ENCODE measurements at places on chromosomes 1 and 21.

DNA sequence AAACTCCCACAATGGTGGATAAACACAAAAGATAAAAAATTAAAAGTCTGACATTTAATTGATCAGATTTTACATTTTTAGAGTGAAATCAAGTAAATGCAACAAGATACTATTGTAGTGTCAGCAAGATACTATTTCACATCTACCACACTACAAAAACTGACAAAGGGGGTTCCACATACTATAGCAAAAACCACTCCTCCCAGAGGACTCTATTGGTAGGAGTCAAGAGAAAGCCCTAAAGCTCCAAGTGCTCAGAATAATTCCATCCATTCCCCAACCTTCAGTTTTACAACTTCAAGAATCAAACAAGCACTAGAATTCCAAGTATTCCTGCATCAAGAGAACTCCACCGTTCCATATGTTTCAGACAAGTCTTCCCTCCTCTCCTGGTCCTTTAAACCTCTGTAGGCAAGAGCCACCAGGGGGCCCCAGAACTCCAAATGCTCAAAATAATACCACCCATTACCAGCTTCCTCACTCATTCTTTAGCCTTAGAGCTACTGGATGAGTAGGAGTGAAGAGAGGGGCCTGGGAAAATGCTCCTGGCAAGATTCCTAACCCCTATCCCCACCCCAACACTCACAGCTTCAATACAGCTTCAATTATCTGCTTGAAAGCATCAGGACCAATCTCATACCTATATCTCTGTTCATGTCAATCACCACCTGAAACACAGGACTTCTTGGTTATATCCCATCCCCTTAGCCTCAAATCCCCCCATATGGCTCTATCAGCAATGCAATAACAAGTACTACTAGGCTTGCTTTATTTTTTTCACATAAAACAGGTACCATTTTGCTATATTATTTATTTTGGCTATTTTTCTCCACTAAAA is 9.9 kb downstream of the TOR1AIP2 start:
- peak; percentile 73 for DNase-seq

DNA sequence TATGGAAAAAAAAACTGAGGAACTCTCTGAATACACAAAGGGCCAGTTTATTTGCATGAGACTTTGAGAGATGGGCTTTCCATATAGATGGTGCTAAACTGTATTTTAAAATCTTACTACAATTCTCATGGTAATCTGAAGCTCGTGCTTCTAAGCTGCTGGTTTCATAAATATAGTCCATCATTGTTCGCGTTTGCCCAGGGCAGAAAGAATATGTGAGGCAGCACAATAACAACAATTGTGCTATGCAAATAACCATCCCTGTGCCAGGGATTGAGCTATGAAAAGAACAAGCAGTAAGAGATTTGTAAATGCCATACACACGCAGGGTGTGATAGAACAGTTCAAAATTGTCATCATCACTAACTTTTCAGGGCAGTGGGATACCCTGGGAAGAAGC is 4.9 kb upstream of the EPS15 start:
- no peak for DNase-seq

DNA sequence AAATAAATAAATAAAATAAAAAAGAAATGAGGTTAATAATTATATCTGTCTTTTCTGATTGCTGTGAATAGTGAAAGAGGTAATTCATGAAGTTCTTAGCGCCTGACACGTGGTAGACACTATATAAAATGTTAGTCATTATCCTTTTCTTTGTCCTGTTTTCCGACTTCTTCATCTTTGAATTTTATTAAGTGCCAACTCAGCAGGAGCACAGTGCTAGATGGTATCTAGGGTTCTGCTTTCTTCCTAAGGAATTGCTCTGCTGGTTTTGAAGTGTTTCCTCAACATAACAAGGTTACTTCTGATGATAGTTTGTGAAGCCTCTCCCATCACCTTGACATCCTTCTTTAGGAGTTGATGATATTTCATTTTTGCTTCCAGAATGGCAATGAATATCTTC is 227.0 kb downstream of the DNM3 start:
- DNase-seq = no peak

DNA sequence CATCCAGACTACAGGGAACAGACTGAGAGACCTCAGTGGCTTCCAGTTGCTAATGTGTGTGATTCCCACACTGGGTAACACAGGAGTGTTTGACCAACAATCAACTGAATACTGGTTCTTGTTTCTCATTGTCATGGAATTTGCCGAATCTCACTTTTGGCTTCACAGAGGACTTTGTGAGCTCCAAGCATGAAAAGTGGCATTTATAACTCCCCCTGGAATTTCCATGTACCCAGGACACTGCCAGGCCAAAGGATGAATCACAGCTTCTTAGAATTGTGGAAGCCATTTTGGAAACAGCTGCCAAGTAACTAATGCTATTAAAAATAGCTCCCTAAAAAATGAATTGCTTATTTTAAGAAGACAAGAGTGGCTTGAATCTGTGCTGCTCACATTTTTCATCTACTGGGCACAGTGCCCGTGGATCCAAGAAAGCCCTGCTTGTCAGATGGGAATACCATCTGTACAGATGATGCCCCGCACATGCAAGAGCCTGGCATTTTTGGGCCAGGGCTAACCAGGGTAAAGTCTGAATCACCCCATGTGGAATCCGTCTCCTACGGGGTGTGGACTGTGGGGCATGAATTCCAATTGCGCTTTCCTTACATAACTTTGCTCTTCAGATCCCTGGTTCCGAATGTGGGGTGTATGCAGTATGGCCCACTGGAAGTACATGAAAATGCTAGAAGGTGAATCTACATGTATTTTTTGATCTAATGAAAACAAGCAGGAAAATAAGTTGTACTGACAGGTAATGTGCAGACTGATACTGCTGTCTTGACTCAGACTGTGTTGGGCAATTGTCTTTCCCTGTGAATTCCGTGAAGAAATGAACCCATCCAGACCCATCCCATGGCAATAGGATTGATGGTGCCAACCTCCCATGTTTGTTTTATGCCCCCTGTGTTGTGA is 487.3 kb downstream of the SIPA1L2 start:
- DNase-seq = no peak

DNA sequence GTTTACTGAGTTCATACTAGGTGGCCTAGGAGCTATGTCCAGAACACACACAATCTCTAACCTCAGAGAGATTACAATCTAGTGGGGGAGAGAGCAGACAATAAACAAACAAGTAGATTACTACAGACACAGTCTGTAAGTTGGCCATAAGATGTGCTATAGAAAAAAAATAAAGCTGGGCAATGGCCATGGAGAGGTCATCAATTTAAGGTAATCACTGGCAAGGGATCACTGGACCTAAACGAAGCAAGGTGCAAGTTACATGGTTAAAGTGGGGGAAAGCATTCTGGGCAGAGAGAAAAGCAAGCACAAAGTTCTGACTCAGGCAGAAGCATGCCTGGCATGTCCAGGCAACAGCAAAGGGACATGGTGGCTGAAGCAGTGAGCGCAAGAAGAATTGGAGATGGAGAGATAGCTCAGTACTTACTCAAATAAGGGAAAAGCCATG is 147.0 kb downstream of the RERE start:
- DNase-seq = no peak

GRCh38 chr1:160353223-160353622 is 10.0 kb downstream of the NCSTN start:
- DNase-seq = no peak

DNA sequence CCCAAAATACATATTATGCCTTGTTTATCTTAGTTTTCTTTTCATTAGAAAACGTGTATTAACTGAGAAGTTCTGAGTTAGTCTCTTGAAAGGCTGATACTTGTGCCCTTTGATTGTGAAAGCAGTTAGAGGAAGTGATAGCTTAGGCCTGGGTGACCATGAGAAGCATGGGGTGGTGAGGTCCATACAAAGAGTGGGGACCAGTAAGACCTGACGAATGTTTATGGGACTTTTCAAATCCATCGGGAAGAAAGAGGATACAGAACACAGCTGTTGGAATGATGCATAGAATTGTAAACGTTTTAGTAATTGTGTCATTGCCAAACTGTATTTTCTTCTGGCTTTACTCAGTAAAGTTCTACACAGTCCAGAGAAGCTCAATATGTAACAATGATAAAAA is 259.8 kb downstream of the LMO4 start:
- DNase-seq = no peak

GRCh38 chr1:12046749-12047119 is 16.4 kb upstream of the TNFRSF8 start:
- DNase-seq = no peak

DNA sequence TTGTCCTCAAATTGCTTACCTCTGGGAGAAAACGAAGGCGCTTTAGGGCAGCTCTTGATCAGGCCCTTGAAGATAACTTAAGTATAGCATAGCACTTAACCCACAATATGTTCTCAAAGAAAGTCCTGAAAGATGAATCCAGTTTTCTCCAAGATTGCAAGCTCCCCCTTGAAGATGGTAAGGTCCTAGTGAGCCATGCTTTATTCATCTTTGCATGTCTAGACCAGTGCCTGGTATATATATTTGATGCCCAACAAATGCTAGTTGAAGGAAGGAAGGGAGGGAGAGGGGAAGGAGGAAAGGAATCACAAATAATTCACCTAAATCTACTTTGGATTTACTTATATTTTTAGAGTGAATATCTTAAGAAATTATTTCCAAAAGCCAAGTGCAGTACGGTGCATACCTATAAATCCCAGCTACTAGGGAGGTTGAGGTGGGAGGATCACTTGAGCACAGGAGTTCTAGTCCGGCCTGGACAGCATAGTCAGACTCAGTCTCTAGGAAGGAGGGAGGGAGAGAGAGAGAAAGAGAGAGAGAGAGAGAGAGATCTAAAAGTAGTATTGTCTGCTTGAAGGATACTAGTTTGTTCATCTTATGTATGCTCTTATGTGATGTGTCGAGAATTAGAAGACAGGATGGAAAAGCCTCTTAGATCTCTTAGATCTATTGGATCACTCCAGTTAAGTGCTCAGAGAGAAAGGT is 25.0 kb downstream of the PBX1 start:
- DNase-seq = no peak

DNA sequence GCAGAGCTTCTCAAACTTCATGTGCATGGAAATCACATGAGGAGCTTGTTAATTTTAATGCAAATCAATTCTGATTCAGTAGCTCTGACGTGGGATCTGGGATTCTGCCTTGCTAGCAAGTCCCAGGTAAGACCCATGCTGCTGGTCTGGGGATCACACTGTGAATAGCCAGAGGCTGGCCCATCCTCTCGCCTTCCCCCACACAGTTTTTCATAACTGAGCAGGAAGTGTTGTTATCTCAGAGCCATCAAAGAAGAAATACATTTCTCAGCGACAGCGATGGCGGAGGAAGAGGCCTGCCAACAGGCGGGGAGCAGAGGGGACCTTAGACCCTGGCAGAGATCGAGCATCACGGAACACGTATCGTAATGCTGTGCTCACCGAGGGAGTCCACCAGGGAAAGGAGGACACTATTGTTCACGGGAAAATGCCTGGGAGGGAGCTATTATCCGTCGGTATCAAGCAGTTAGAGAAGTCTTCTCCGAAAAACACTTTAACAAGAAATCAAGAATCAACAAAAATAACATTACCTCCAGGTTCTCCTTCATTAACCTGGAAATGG is 268.9 kb upstream of the TMEM51 start:
- no peak for DNase-seq

GRCh38 chr1:61419196-61419595 is 305.7 kb downstream of the TM2D1 start:
- no peak for DNase-seq

DNA sequence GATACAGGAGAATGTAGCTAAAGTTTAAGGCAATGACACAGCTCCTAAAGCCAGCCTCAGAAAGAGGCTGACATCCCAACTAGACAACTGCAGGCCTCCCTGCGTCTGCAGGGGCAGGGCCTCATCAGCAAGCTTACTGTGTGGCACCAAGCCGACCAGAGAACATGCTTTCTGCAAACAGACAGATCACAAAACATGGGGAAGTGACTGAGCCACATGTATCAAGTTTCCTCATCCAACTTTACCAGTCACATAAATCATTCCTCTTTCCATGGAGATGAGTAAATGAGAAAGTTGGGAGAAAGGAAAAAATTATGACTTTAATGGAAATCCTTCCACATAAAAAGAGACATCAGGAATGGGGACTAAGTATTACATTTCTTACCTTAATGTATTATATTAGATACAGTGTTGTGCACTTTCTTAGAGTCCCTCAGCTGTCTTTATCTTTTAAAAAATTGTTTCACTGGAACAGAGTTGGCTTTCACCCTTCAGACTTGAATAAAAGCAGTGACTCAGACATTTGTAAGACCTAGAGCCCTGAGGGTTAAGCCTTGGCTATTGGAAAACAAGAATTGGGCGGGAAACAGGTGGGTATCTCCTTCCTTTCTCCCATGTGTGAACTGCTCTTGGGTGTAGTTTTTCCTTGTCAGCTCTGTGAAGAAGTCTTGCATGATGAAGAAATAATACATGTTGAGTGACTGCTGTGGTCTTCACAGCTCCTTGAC is 305.7 kb upstream of the SNX7 start:
- DNase-seq = peak; percentile 33

- DNase-seq = no peak
Observed at GRCh38 chr1:244957525-244957924, 93.2 kb upstream of the HNRNPU start.

GRCh38 chr21:17660862-17661261 is 48.2 kb upstream of the BTG3 start:
- no peak for DNase-seq

DNA sequence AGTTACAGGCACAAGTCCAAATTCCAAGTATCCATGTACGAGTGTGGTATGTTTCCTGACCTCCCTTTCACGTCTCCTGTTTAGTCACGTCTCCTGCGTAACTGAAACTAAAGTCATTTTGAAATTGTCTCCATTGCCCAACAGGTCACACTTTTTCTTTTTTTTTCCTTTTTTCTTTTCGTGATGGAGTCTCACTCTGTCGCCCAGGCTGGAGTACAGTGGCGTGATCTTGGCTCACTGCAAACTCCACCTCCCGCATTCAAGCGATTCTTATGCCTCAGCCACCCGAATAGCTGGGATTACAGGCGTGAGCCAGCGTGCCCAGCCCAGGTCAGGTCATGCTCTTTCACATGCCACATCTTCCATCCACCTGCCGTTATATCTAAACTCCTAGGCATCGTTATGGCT is 38.2 kb downstream of the L1TD1 start:
- no peak for DNase-seq

GRCh38 chr1:185966471-185966870 is 232.3 kb downstream of the HMCN1 start:
- DNase-seq = no peak

DNA sequence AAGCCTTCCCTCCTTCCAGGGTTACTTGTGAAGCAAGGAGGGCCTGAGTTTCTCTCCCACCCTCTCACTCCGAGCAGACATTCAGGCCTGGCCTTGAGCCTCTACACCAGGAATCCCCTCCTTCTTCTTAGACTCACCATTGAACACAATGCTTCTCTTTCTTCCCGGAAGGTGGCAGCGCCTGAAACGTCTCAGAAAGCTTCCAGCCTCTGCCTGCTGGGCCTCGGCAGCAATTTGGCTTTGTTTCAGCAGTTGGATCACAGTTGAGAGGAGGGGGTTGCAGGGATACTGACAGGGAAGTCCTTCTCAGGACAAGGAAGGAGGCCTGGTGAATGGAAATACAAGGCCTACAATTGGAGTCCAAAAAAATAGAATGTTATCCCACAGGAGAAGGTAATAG is 6.3 kb downstream of the CLDN8 start:
- DNase-seq = no peak

Measured in DMS53 (cell line).